NCI-H1092 treated with DMSO at 0.1 percent for 48 hours (cell line): ENCODE measurements at places on chromosomes 5 and 9.
A peak's percentile ranks its signal among the peaks of the same experiment; 100 is the strongest.

DNA sequence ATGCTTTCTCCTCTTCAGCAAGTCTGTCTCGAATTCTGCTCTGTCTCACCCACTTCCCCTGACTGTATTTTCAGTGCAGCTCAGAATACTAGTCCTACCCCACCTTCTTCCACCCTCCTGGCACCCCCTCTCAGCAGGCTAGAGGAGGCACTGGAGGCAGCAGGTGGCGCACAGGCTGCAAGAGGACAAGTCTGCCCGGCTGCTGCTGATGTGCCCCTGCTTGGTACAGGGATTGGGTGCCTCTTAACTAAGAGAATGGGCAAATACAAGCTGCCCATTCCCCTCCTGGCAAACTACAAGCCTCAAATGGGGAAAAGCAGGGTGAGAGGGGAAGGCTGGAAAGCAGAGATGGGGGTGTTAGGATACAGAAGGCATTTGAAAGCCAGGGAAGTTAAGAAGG is 5.1 kb downstream of the TLN1 start:
- no peak for DNase-seq

- DNase-seq: no peak
Measured at GRCh38 chr5:152649609-152650008, 244.5 kb upstream of the NMUR2 start.

DNA sequence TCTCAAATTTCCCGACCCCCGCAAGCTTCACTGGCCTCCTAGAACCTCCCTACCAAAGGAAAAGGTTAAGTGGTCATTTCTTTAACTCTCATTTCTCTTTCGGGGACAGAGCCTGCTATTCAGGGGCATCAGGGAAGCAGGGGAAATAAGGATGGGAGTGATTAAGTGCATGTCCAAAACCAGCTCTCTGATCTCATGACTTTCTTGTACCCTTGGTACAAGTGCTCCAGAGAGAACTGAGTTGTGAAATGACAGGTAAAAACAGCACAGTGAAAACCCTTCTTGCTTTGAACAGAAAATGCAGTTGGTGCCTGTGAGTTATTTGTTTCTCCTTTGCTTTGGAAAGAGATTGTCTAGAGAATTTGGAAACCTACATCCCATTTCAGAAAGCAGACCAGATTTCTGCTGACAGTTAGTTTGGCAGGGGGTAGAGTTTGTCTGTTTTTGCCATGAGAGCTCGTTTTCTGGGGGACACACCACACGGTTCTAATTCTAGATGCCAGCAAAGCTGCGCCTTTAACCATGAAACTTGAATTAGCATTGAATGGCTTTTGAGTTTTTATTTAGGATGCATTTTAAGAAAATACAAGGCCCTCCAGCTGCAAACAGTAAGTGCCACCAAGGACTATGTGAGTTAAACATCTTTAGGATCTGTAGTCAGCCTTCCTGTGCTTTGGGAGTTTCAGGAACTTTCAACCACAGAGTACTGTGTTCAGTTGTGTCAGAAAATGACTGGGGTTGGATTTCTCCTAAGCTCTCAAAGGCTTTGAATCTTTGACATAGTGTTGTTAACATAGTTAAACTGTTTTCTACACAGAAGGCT is 161.7 kb upstream of the LHFPL2 start:
- DNase-seq: no peak

DNA sequence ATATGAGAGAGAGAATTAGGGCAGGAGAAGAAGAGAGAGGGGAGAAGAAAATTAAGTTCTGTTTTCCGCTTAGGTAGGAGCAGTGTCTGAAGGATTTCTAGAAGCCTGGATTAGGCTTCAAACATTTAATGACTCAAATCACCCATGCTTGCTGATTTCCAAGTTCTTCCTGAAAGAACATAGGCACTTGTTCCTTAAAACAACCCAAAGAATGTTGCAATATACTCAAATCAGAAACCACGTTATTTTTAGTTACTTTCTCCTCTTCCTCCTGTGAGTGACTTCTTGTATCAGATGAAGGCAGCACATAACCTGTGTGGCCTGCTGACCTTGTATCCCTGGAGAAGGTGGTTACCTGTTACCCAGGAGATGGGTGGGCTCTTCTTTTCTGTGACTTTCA is 351.5 kb upstream of the KLF4 start:
- no peak for DNase-seq

DNA sequence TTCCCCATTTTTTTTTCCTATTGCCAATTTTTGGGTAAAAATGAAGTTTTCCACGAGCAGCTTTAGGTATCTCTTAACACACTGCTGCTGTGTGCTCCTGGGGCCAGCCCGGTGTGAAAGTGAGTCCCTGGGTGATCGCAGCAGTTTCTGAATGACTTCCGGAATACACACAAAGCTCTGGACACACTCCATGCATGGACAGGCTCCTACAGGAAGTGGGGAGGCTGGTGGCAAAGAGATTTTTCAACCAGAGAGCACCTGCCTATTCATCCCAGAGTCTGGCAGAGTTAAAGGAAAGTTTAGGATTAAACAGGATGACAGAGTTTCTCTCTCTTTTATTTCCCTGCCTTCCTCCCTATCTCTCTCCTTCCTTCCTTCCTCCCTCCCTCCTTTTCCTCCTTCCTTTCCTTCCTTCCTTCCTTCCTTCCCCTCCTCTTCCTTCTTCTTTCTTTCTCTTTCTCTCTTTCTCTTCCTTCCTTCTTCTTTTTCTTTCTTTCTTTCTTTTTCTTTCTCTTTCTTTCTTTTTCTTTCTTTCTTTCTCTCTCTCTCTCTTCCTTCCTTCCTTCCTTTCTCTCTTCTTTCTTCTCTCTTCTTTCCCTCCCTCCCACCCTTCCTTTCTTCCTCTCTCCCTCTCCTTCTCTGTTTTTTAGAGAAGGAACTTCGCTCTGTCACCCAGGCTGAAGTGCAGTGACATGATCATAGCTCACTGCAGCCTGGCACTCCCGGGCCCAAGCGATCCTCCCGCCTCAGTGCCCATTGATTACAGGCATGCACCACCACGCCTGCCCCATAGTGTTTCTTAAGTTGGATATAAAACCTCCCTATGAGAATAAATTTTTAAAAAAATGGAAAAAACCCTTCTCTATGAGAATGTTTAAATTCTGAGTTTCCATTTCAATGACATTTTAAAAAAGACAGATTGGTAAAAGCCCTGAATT is 38.7 kb upstream of the UBTD2 start:
- peak; percentile 13 for DNase-seq

GRCh38 chr5:173246135-173246495 is 11.1 kb upstream of the NKX2-5 start:
- no peak for DNase-seq

GRCh38 chr5:145704724-145705123 is 130.4 kb downstream of the PRELID2 start:
- DNase-seq: no peak

DNA sequence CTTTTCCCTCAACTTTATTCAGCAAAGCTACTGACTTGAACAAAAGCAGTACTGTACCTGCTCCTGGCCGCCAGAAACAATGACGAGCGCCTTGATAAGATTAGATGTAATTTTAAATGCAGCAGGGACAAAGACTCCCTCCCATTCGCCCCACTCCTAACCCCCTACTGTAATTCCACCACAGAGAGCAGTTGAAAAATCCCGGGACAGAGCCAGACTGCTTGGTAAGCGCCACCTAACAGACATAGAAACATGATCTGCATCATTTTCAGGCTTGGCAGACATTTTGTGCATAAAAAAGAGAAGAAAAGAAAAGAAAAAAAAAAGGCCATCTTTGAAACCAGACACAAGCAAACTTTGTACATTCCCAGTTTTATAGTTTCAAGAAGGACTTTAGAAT is 81.9 kb downstream of the ISL1 start:
- no peak for DNase-seq
